ENCODE measurements at places on chromosomes 13 and 19. TPM values are rescaled to one million over a fixed set of nuclear protein-coding genes. Genes with fewer than 3 reads are reported as not detected.

DNA sequence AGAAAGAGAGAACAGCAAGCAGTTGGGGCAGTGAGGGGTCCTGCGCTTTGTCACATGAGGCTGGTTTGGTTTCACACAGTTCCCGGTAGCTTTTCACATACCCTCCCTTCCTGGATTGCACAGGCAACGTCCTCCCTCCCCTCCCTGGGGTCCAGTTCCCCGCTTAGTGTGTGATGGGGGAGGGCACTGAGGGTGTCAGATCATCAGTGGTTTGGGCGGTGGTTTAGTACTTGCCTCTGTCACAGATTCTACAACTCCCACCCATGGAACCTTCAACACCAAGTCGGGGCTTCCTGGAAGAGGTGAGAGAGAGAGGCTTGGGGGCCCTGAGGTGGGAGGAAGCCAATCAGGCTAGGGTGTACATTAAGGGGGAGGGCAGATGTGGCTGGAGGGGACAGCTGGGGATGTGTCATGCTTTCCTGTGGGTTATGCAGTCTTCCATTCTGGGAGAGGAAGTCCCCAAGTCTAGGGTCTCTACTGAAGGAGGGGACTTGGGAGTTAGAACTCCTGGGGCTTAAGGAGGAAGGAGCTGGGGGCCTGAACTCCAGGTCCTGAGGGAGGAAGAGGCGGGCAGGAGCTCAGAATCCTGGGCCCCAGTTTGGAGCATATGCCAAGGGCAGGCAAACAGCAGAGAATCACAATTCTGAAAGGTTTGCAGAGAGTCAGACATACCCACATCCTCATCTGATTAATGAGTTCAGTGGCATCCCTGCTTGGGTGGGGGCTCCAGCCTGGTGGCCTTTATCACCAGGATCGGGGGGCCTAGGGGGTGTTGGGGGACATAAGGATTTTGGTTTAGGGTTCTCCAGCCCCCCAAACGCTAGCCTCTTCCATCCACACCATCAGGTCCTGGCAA lies at the start of gene NKG7:
Gene NKG7 (minus strand): TSS at position 6 of the 856 bp plus-strand sequence. CDS start 119 bp downstream, outside the sequence.
- no peak for DNase-seq
- no peak within 1 kb of the TSS for H3K27ac ChIP-seq
- H3K36me3 ChIP-seq, result no peaks in the 10 kb centered on the region
- H3K4me1 ChIP-seq, result no peaks in the 10 kb centered on the region
- H3K4me3 ChIP-seq, result no peak within 1 kb of the TSS
- no peaks in the 10 kb centered on the region for H3K27me3 ChIP-seq

GRCh38 chr13:36872621-36873020 lies 47.4 kb downstream of the SMAD9 start:
- no peak for DNase-seq
- no peak overlapping the region for H3K27ac ChIP-seq
- H3K27me3 ChIP-seq, result no peaks in the 10 kb centered on the region
- no peaks in the 10 kb centered on the region for H3K4me1 ChIP-seq
- no peaks in the 10 kb centered on the region for H3K36me3 ChIP-seq

GRCh38 chr13:79191501-79191900 lies 214.6 kb downstream of the RBM26 start:
- no peaks in the 10 kb centered on the region for H3K36me3 ChIP-seq
- no peak for DNase-seq
- H3K27me3 ChIP-seq, result no peaks in the 10 kb centered on the region
- no peak overlapping the region for H3K27ac ChIP-seq
- no peaks in the 10 kb centered on the region for H3K4me1 ChIP-seq
- H3K4me3 ChIP-seq, result no peak overlapping the region

- peak overlapping the region; percentile 78 for H3K27ac ChIP-seq
- H3K27me3 ChIP-seq, result no peaks in the 10 kb centered on the region
- peaks cover 20% of the 10 kb centered on the region for H3K4me1 ChIP-seq
- DNase-seq, result peak; percentile 86
- H3K36me3 ChIP-seq, result no peaks in the 10 kb centered on the region
These were observed 19.7 kb downstream of the RFX1 start for GRCh38 chr19:13986348-13986904.

DNA sequence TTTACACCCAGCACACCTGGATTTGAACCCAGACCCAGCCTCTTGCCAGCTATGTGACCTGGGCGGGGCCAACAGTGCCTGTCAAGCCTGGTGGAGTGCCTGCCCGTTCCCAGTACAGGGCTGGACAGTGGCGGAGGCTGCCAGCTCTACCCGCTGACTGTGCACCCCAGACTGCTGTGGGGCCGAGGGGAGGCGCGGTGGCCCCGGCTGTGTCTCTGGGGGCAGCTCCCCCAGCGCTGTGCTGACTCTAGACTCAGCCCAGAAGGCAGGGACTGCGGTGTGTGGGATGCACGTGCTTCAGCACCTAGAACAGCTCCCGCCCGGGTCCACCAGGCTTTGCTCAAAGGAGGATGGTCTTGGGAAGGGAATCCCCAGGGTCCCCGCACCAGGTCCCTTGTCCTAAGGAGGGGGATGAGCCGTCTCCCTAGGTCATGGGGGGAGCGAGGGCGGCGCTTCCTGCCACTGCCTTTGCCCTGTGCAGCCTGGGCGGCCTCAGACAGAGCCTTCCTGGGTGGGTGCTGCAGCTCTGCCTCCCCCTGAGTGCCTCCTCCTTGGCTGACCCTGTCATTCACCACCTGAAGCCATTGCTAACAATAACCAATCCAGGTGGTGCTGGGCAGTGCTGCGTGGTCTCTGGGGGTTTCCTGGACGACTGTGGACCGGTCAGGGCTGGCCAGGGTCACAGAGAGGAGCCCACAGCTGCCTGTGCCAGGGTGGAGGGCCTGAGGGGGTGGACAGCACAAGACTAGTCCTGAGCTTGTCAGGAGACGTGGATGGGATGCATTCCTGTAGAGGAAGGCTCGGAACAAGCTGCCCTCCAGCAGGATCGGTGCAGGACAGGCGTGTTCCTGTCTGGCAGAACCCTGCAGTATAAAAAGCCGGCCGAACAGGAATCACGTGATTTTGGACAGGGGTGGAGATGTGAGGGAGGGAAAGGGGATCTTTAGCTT lies 18.6 kb downstream of the TMEM255B start:
- no peaks in the 10 kb centered on the region for H3K4me1 ChIP-seq
- H3K27me3 ChIP-seq, result peaks cover 15% of the 10 kb centered on the region
- no peak overlapping the region for H3K27ac ChIP-seq
- no peak overlapping the region for H3K4me3 ChIP-seq
- no peaks in the 10 kb centered on the region for H3K36me3 ChIP-seq

- H3K27me3 ChIP-seq, result no peaks in the 10 kb centered on the region
- peaks cover 40% of the 10 kb centered on the region for H3K36me3 ChIP-seq
- H3K4me1 ChIP-seq, result peaks cover 20% of the 10 kb centered on the region
- H3K27ac ChIP-seq, result no peak overlapping the region
These were observed 2.8 kb downstream of the PTGER1 start for GRCh38 chr19:14472202-14472938.

TSC22D1 gene
- polyA plus RNA-seq, result 38.5 TPM

FAM83E gene
- polyA plus RNA-seq, result not detected
